ENCODE measurements at places on chromosomes 6 and 20.

DNA sequence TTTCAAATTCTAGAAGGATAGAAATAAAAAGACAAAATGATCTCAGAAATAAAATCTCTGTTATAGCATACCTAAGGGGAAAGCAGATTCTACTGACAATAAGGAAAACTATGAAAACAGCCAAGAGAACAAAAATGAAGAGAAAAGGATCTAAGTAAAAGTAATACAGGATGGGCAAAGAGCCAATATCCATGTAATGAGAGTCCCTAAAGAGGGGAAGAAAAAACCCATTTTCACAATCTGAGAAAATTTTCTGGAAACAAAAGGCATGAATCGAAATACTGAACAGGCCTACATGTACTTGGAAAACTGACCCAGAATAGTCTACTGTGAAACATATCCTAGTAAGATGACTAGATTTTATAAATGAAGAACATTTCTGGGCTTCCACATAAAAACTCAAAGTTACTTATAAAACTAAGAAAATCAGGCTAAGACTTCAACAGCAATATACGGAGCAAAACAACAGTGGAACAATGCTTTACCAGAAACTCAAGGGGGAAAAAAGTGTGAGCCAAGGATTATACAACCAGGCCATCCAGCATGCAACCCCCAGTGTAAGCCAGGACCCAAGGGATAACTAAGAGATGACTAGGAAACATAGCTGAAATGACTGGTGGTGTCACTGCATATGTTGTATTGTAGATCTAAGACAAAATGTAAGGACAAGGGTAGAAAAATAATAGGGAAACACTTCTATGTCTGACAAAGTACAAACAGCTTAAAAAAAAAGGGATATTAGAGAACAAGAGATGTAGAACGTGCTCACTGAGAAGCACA lies 10.2 kb downstream of the NAPB start:
- no peak for DNase-seq
- peaks cover 6% of the 10 kb centered on the region for H3K36me3 ChIP-seq
- no peaks in the 10 kb centered on the region for H3K27me3 ChIP-seq

- H3K36me3 ChIP-seq, result peaks cover 1% of the 10 kb centered on the region
- no peak overlapping the region for H3K27ac ChIP-seq
- H3K4me3 ChIP-seq, result no peak overlapping the region
- H3K4me1 ChIP-seq, result peaks cover 11% of the 10 kb centered on the region
- no peaks in the 10 kb centered on the region for H3K27me3 ChIP-seq
- DNase-seq, result no peak
Observed at GRCh38 chr6:154931711-154932424, 63.2 kb upstream of the TIAM2 start.

DNA sequence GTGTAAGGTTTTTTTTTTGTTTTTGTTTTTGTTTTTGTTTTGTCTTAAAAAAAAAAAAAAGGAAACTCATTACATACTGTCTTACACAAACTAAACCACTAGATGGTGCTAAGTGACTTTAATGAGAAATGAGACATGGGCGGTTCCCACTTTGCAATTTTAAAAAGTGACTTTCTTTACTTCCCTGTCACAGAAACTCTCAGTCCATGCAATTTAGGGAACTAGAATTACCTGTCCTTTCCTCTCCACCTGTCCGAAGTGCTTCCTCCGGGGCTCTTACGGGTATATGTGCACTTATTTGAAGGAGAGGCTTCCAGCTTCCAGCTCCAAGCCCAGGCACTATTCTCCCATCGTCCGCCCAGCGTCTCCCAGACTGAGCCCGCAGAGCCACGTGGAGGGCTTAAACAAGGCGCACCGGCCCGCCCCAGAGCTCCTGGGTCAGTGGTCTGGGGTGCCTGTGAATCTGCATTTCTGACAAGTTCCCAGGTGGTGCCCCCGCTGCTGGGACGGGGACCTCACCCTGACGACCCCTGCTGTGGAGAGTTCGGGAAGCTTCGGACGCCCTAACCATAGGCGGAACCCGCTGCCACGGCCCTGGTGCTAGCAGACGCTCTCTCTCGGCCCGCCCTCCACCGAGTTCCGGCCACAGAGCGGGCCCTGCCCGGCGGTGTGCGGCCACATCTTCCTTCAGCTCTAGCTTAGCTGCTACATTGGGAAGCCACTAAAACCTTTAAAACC lies 26.1 kb downstream of the BFSP1 start:
- DNase-seq, result peak; percentile 68
- H3K36me3 ChIP-seq, result no peaks in the 10 kb centered on the region
- H3K27ac ChIP-seq, result peak overlapping the region; percentile 88

- no peak for DNase-seq
- H3K4me1 ChIP-seq, result no peaks in the 10 kb centered on the region
- peaks cover 61% of the 10 kb centered on the region for H3K36me3 ChIP-seq
- no peak overlapping the region for H3K4me3 ChIP-seq
Observed at GRCh38 chr20:48674461-48674860, 153.3 kb downstream of the PREX1 start.

GRCh38 chr20:21613512-21613911 lies 92.0 kb upstream of the PAX1 start:
- no peak overlapping the region for H3K27ac ChIP-seq
- H3K4me3 ChIP-seq, result no peak overlapping the region
- no peaks in the 10 kb centered on the region for H3K4me1 ChIP-seq
- no peaks in the 10 kb centered on the region for H3K36me3 ChIP-seq

GRCh38 chr6:97052152-97052787 lies 127.7 kb downstream of the KLHL32 start:
- no peaks in the 10 kb centered on the region for H3K27me3 ChIP-seq
- no peak for DNase-seq
- no peak overlapping the region for H3K4me3 ChIP-seq

DNA sequence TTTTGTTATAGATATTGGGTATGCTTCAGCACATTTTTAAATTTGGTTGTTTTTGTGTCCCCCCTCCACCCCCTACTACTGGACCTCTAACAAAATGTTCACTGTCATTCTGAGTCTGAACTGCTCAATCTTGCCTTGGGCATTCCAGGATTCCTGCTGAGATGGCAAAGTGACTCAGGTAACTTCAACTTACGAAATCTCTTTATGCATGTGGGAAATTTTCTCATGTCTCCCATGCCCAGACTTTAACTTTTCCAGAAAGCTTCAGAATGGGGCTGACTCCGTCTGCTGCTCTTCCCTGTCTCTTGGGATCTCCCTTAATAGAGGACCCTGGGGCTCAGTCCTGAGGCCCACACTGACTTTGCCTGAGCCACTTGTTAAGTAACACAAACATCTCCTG lies 14.0 kb downstream of the CYP39A1 start:
- peaks cover 4% of the 10 kb centered on the region for H3K36me3 ChIP-seq
- H3K27ac ChIP-seq, result no peak overlapping the region
- H3K27me3 ChIP-seq, result peaks cover 34% of the 10 kb centered on the region
- peaks cover 12% of the 10 kb centered on the region for H3K4me1 ChIP-seq
- no peak overlapping the region for H3K4me3 ChIP-seq
- DNase-seq, result no peak

DNA sequence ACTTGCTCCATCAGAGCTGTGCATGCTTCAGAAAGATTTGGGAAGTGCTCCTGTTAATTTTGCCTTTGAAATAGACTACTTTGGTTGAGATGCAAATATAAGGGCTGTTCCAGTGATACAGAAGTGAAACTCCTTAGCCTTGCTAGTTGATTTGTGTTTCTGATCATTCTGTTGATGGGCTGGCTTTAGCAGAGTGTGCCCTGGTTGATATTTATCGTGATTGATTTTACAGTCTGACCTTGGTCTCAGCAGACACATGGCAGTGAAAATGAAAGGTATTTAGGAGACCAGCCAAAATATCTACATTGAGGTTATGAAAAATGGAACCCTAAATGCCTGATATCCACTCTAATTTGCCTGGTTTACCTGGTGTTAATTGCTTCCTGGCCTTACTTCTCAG lies 122.1 kb upstream of the CEP162 start:
- no peaks in the 10 kb centered on the region for H3K4me1 ChIP-seq
- H3K27ac ChIP-seq, result no peak overlapping the region
- no peak for DNase-seq
- H3K27me3 ChIP-seq, result no peaks in the 10 kb centered on the region

DNA sequence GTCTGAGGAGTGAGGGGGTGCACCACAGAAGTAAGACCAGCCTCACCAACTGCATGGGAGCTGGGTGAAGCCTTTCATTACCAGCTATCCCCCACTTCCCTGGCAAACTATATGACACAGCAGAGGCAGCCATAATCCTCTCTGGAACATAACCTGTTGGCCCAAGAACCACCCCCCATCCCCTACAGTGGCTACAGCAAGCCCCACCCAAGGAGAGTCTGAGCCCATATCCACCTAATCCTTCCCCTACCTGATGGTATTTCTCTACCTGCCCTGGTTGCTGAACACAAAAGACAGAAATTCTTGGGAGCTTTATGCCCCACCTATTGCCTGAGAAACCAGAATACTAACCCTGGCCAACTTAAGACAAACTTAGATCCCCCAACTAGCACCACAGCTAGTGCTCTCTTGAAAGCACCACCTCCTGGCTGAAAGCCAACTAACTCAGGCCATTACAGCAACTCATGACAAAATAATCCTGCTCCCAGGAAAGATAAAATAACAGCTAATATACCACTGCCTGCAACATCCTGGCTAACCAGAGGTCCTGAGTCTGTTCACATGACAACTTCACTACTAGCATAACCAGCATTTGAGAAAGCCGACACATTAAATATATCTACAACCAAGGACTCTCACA lies 11.2 kb downstream of the RNGTT start:
- no peaks in the 10 kb centered on the region for H3K27me3 ChIP-seq
- H3K4me3 ChIP-seq, result no peak overlapping the region
- no peak overlapping the region for H3K27ac ChIP-seq
- no peak for DNase-seq
- H3K4me1 ChIP-seq, result peaks cover 19% of the 10 kb centered on the region

DNA sequence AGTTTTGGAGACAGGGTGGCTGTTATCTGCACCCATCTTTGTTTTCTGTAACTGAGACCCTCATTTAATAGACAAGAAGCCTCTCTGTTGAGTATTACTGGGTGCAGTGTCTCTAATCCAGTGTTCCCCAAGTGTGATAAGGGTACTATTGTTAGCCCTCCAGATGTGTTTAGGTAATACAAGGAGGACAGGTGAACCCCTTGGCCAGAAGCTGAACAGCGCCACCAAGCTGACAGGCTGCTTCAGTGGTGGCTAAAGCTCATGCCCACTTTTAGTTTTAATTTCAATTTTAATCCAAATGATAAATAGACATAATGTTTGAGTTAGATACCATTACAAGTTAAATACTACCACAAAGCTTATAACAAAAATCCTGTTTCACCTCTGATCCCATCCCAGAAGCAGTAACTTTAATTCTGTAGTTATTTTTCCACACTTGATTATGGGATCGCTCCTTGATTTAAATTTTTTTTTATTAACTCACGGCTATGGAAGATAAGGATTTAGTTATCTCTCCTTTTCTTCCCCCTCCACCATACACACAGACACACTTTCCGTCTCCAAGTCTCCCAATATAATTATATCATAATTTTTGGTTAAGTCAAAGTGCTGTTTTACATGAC lies 8.4 kb upstream of the STK35 start:
- peaks cover 39% of the 10 kb centered on the region for H3K27me3 ChIP-seq
- H3K4me1 ChIP-seq, result no peaks in the 10 kb centered on the region
- no peaks in the 10 kb centered on the region for H3K36me3 ChIP-seq
- H3K27ac ChIP-seq, result no peak overlapping the region
- H3K4me3 ChIP-seq, result no peak overlapping the region

Data from activated naive CD8-positive, alpha-beta T cell treated with anti-CD3 and anti-CD28 coated beads, Interleukin-2, amount 50 U/mL, for 24 hours (primary cell).